ENCODE measurements at places on chromosomes 7 and 10. TPM values are rescaled to one million over a fixed set of nuclear protein-coding genes. Genes with fewer than 3 reads are reported as not detected.

VSTM4 gene
- polyA plus RNA-seq: 6.9 TPM

KAZALD1 gene
- polyA plus RNA-seq: 10.0 TPM

STOX1 gene
- polyA plus RNA-seq: 0.14 TPM

MARVELD1 gene
- 10.1 TPM for polyA plus RNA-seq

PRLHR gene
- polyA plus RNA-seq: not detected

TUBAL3 gene
- 0.22 TPM for polyA plus RNA-seq

CALML5 gene
- polyA plus RNA-seq: not detected

GALNT11 gene
- 10.6 TPM for polyA plus RNA-seq

NPC1L1 gene
- polyA plus RNA-seq: 0.03 TPM

SLC39A12 gene
- polyA plus RNA-seq: not detected

SMKR1 gene
- polyA plus RNA-seq: 0.29 TPM

Measured in heart left ventricle (tissue), 16 donors.